ENCODE measurements at places on chromosomes 16 and 17.

DNA sequence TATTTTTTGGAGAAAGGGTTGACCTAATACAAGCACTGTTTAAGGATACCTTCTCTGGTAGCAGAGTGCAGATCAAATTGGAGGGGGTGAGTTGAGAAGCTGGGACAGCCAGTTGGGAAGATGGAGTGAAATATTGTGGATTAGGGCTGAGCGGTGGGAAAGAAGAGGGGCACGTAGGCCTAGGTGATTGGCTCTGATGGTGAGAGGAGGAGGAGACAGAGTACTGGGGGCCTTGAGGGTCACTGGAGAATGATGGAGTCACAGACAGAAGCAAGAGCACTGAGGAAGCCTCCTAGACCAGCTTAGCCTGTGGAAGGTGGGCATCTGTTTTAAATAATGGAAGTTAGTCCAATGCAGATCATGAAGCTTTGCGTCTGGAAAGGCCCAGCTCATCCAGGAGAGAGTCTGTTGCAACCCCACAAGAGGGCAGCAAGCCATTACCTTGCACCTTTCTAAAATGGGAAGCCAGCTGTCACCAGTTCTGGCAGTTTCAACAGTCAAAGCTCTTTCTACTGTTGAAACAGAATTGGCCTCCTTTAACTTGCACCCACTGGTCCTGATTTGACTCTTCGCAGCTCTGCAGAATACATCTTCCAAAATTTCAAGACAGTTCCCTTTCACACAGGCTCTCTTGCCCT lies 11.8 kb downstream of the SLC9A5 start:
- DNase-seq: no peak

GRCh38 chr16:1900452-1900774 lies 17.8 kb downstream of the HS3ST6 start:
- DNase-seq: no peak

- DNase-seq: no peak
These were observed 47.5 kb upstream of the ERN1 start for GRCh38 chr17:64177311-64178010.

DNA sequence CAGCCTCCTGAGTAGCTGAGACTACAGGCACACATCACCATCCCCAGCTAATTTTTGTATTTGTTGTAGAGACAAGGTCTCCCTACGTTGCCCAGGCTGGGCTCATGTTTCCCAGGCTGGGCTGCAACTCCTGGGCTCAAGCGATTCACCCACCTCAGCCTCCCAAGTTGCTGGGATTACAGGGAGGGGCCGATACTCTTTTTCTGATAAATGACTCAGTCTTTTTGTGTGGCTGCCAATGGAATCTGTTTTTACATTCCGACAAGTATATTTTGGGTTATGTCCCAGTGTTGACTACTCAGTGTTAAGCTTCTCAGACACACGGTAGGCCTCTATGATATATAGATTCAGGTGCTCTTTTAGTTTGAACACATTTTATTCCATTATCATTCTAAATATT lies 58.1 kb downstream of the SLFN11 start:
- DNase-seq: no peak

DNA sequence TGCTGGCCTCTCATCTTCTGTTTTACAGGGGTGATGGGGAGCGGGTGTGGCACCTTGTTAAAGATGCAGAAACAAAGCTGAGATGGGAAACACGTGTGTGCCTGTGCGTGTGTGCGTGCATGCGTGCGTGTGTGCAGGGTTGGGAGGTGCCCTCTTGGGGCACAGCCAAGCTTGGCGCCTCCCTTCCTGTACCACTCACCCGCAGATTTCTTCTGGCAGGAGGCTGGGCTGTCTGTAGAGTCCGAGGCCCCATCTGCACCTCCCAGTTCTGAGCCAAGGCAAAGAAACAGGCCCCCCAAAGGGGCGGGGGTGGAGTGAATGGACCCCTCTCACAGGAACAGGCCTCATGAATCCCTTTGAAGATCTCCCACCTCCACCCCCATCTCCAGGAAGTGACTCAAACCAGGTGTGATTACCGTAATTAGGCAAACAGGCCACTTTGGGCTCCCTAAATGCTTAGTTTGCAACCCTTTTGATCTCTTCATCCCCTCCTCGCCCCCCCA lies 20.9 kb downstream of the TNS4 start:
- no peak for DNase-seq

DNA sequence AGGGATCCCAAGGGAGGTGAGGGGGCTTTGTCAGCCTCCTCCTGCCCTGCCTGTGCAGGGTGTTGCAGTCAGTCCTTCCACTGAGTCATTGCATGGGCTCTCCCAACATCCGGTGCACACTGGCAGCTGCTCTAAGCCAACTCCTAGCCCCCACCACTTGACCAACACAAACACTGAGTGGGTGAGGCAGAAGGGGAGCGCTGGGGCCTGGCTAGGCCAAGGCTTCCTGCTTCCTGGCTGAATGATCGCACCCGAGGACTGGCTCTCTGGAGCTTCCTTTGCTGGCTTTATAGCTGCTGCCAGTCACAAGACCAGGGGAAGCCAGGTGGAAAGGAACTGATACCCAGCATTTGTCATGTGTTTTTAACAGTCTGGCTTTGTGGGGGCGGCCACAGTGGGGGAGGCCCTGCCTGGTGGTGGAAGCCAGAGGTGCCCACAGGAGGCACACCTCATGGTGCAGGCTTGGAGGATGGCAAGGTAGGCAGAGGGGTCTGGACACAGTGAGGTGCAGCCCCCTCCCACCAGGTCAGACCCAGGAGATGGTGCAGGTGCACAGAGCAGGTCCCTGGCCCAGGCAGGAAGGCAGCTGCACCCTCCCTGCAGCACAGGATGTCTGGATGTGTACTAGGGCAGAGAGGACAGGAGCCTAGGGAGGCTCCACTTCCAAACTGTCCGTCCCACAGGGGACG lies 6.8 kb downstream of the MPG start:
- DNase-seq: no peak

DNA sequence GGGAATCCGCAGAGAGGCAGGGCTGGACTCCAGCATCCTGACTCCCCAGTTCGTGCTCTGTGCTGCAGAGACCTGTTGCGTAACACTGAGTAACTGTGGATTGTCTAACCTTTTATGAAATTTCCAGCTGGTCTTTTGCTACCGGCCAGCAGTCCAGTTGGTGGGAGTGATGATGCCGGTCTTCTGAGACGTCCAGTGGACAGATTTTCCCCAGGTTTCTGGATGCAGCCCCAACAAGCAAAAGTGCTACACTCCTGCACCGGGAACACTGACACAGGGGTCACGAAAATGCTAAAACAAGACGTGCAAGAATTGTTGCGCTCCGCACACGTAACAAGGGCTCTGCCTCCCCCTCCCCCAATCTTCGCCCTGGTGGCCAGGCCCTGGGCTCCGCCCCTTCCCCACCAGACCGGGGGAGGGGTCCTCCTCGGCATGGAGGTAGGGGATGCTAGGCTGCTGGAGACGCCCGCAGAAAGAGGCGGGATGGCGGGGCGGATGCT lies 701 bp upstream of the MRC2 start:
- no peak for DNase-seq

GRCh38 chr16:19860166-19861041 lies 24.2 kb downstream of the GPRC5B start:
- no peak for DNase-seq

DNA sequence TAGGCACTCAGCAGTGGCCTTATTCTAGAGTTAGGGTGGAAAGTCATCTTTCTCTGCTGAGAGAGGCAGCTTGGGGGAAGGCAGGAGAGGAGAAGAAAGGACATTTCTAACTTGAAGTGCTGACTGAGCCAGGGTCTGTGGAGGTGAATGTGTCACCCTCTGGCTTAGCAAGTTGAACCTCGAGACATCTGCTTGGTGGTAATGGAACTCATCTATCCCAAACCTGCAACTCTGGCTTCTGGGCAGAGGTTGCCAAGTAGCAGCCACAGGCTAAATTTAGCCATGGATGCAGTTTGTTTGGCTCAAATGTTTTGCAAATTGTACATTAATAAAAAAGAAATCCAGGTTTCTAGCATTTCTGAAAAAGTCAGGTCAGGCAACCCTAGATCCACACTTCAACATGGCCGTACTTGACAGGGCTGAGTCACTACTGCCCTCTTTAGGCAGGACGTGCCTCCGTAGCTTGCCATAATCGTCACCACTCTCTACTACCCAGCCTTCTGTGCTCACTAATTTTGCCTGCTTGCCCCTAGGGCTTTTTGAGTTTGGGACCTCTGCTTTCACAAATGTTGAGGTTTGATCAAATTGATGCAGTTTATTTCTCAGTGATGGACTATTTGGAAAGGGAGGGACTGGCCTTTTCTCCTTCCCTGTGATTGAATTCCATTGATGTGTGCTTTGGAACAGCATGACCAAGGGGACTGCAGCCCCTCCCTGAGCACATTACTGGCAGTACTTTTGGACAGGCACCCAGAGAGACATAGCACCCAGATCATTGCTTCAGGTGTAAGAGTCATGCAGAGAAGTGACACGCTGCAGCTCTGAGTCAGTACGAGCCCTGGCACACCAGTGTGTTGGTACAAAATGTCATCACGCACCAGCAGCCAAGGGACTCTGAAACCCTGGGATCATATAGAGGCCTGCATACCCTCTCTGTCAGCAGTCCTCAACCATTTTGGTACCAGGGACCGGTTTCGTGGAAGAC lies 5.2 kb downstream of the CDH13 start:
- DNase-seq: no peak

- DNase-seq: no peak
These were observed 25.0 kb downstream of the RAB11FIP4 start for GRCh38 chr17:31416503-31416923.

- DNase-seq: no peak
These were observed 717.8 kb downstream of the WWOX start for GRCh38 chr16:78817200-78817739.

Data from cortex of kidney (tissue), 1 donor.